Omental fat pad (tissue), 4 donors: ENCODE measurements at places on chromosomes 7 and 10. TPM values are rescaled to one million over a fixed set of nuclear protein-coding genes. Genes with fewer than 3 reads are reported as not detected.
A peak's percentile ranks its signal among the peaks of the same experiment; 100 is the strongest.

GRCh38 chr10:3140280-3140679 lies 32.3 kb downstream of the PITRM1 start:
- DNase-seq, result no peak

DNA sequence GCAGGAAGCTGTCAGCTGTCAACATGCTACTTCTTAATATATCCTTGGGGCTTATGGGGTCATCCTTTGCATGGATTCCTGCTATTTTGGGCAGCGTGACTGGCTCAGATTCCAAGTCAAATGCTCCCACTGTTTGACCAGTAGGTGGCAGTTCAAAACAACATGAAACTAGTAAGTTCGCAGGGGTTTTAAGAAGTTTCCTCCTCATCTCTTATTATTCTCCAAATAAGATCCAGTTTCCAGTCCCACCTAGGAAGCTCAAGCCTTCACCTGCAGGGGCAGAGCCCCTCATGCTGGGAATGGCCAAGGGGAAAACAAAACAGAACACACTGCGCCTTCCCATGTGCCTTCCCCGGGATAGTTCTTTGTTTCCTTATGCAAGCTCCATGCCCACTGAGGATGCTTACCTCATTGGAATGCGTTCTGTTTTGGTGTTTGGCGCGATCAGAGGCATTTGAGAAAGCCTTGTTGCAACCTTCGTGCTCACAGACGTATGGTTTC lies 259.8 kb downstream of the GLI3 start:
- no peak for DNase-seq

Gene CDK13
- 93.6 TPM for total RNA-seq

- no peak for DNase-seq
Measured at GRCh38 chr10:113104047-113104446, 154.0 kb downstream of the TCF7L2 start.

DNA sequence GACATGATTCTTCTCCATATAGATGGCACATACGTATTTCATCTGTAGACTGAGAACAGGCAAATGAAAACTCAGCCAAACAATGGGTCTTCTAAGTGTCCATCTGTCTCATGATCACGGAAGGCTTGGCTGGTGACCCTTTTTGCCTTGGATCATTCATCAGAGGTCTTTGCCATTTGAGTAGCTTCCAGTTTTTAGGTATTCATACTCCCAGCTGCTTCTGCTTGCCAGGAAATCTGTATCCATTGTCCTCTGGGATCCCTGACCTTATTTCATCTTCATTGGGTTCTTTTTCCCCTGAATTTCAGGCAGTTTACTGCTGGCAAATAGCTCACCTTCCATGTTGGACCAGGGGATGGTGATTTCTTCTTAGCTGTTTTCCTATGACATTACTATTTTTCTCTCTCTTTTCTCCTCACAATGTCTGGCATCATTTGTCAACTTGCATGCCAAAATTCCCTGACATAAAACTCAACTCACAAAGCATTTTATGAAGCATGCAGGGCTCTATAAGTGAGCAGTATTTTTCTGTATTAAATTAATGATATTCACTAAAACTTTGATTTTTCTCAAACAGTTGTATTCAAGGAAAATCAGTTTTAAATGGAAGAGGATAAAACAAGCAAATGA lies 241.2 kb downstream of the DNAJB9 start:
- DNase-seq, result no peak

DNA sequence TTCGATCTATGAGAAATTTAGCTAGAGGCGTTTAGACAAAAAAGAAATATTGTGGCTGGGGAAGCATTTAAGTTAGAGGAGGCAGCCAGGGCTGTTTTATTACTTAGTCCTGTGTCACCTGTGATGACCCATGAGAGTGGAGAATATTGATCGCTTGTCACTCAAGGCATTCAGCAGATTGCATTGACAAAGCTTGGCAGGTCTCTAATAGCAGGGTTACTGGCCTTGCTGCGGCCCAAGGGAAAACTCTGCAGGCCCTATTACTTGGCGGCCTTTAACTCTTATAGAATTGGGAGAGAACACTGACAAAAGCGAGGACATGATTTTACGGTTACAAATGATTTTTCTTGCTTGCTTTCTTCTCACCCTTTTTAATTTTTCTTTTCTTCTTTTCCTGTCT lies 473.5 kb downstream of the AUTS2 start:
- no peak for DNase-seq

GRCh38 chr7:4631380-4632179 lies 50.5 kb upstream of the FOXK1 start:
- DNase-seq, result peak; percentile 50

- DNase-seq, result no peak
Measured at GRCh38 chr10:15718694-15719048, 1.1 kb downstream of the ITGA8 start.

DNA sequence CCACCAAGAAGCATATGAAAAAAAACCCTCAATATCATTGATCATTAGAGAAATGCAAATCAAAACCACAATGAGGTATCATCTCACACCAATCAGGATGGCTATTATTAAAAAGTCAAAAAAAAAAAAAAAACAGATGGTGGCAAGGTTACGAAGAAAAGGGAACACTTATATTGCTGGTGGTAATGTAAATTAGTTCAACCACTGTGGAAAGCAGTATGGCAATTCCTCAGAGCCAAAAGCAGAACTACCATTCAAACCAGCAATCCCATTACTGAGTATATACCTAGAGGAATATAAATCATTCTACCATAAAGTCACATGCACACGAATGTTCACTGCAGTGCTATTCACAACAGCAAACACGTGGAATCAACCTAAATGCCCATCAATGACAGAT lies 46.0 kb downstream of the CNOT4 start:
- no peak for DNase-seq

DNA sequence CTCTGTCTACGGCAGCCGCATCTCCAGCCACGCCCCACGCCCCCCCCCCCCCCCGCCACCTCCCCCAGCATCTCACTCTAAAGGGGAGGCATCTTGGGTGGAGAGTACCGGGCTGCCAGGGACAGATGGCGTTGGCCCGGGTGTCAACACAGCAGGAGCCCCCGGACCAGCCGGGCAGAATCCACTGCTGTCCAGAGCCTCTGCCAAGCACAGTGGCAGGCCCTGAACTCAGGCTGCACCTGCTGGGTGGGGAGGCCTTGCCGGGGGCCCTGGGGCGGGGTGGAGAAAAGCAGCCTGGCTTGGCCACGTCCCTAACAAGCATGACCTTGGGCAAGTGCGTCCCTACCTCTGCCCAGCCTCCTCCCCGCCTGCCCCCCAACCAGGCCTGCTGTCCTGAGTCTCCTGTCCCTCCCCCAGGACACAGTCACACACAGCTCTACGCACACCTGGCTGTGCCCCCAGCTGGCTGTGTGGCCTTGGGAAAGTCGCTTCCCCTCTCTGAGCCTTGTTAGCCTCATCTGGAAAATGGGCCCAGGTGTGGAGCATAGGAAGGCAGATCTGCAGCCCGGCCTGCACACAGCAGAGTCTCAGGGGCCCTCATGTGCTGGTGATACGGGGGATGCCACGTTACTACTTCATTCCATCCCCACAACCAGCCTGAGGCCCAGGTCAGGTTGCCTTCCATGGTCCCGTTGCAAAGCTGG lies 45.2 kb downstream of the MICALL2 start:
- DNase-seq, result no peak

DNA sequence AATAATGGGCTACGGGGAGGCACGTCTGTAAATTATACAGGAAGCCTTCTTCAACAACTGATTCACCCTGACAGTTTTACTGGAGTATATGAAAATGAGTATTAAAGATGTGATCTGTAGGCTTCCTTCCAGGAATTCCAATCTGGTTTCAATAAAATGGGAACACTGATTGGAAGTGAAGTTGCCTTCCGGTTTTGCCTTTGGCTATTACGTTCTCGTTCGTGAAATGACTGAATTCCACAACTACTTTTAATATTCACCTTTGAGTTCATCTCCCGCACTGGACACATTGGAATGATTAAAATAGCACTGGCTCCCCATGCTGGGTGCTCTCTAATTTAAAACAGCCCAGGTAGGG lies 350.1 kb upstream of the MKI67 start:
- DNase-seq, result no peak

Gene ATP6V0E2
- total RNA-seq, result 13.5 TPM
